SK-MEL-5 (cell line): ENCODE measurements at places on chromosomes 1 and 21. TPM values are rescaled to one million over a fixed set of nuclear protein-coding genes. Genes with fewer than 3 reads are reported as not detected.

The AKNAD1 gene
- 0.13 TPM in 1 of 2 replicates, not detected in the other for total RNA-seq

The PLD5 gene
- not detected in 2 replicates for total RNA-seq

The CCDC17 gene
- total RNA-seq: 0.48 and 0.67 TPM in 2 replicates

The OR2T10 gene
- total RNA-seq: not detected in 2 replicates

DNA sequence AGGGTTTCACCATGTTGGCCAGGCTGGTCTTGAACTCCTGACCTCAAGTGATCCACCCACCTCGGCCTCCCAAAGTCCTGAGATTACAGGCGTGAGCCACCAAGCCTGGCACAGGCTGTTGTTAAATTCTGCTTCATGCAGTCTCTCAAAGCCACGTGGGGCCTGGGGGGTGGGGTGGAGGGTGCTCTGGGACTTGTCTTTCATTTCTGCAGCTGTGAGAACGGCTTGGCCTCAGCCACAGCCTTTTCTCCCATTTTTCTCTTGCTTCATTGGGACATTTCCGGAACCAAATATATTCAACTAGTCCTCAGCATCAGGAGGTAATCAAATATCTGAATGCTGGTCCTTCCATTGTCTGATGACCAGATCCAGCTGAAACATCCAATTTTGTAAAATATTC is 27.6 kb upstream of the KCNE2 start:
- no peak for DNase-seq

DNA sequence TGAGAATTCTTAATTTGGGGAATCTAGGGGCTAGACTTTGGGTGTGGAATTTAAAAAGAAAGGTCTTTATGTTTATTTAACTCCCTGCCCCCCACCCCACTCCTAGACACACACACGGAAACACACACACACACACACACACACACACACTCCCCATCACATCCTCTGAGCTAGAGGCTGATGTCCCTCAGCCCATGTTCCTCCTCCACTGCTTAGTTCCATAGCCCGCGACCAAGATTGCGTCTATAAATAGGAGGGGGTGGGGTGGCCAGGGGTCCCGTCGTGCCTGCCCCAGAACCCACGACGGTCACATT is 655 bp upstream of the KIRREL1 start:
- peak; percentile 26 for DNase-seq

- no peak for DNase-seq
These were observed 167.5 kb upstream of the C1orf105 start for GRCh38 chr1:172252958-172253357.

- DNase-seq: peak; percentile 32
These were observed 12.5 kb downstream of the TCP10L start for GRCh38 chr21:32572574-32573420.
